Hematopoietic multipotent progenitor cell treated with erythropoietin and hydrocortisone succinate and interleukin-3 and kit ligand, for 6 days (in vitro differentiated cells): ENCODE measurements at places on chromosomes 16 and 17.

DNA sequence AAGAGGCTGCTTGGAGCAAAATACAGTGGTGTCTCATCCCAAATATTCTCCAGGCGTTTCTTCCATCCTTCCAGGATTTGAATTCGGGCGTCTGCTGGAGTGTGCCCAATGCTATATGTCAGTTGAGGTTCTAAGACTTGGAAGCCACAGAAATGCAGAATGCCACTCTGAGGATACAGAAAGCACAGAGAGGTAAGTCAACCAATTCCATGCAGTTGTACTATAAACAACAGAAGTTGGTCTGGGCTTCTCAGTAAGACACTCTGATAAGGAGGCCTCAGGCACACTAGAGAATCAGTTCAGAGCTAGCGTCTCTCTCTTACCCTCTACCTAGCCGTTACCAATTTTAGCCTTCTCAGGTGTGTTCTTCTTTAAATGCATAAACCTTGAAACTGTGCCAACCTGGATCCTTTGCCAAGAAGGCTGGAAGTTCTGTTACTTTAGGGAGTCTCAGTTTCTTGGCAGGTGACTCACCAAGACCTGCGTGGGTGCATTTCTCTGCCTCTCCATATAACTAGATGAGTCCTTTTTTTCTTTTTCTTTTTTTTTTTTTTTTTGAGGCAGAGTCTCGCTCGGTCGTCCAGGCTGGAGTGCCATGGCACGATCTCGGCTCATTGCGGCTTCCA is 15.1 kb downstream of the NQO1 start:
- DNase-seq, result no peak

DNA sequence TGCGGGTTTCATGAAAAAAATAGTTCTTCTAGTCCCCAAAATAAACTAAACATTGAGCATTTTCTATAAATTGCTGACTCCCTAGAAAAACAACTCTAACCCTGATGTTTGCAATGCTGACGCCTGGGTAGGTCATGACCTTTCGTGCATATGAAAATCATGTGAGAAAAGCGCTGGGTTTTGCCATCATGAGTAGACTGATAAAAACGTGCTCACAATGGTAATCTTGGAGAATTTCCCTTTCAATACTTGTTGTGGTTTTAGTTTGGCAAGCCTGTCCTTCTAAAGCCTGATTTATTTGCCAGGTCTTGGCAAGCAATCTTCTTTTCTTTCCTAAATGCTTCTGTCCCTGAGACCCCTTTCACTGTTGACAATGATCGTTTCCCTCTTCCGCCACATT is 4.0 kb upstream of the CLEC10A start:
- DNase-seq, result peak; percentile 36

GRCh38 chr17:39352511-39352910 is 48.9 kb downstream of the FBXL20 start:
- DNase-seq, result peak; percentile 70

DNA sequence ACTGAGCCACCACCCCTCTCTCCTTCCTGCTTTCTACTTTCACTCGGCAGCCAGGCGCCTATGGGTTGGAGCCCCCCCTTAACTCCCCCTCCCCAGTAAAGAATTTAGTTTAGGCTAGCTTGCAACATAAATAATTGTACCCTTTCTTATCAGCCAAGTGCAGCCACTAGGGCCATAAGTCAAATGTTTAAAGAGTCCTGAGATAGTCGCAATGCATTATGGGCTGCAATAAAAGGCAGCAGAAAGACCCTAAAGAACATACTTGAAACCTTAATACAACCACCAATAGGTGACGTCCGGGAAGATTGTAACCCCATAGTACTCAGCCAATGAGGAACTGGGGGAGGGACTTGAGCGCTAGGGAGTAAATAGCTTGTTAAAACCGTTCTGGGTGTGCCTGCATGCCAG is 40.5 kb downstream of the C16orf82 start:
- DNase-seq, result peak; percentile 18

DNA sequence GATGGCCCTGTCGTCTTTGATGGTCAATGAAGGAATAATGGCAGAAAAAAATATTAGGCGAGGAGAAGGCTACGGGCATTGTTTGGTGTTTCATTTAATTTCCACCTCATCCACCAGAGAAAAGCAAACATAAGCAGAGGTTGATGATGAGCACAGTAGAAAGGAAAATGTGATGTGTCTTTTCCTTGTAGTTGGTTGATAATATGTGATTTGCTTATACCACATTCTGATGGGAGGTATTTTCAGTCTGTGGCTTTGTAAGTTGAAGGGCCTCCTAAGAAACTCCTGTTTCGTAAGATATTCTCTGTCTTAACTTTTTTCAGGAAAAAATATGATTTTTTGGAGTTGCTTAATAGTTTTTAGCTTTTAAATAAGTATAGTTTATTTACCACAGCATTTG is 215.7 kb downstream of the PRKCA start:
- DNase-seq, result no peak

DNA sequence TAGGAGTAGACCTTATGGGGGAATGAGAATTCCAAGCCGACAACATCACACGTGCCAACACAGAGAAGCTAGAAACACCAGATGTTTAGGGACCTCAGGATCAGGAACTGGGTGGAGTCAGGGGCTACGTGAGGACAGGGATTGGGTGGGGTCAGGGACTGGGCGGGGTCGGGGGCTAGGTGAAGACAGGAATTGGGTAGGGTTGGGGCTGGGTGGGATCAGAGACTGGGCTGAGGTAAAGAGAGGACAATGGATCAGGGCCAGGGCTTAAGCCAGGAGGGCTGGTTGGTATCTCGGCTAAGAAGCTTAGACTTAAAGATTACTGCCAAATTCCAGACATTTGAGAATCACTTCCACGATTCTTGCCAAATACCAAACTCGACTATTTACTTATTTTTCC is 11.6 kb downstream of the TEKT5 start:
- DNase-seq, result no peak

DNA sequence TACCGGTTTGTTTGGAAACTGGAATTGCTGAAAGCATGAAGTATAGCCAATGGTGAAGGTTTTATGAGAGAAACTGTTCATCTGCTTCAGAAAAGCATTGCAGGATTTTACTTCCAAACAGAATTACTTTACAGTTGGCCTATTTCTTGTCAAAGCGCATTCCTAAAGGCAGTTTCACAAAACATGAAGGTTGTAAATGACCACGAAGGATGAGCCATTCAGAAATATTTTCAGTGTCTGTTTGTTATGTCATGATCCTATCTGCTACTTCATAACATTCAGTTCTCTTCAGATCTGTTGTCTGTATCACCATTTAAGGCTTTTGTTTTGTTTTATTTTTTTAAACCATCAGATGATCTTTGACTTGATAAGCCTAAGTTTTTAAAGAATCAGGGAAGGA is 45.7 kb downstream of the AATF start:
- DNase-seq, result no peak

DNA sequence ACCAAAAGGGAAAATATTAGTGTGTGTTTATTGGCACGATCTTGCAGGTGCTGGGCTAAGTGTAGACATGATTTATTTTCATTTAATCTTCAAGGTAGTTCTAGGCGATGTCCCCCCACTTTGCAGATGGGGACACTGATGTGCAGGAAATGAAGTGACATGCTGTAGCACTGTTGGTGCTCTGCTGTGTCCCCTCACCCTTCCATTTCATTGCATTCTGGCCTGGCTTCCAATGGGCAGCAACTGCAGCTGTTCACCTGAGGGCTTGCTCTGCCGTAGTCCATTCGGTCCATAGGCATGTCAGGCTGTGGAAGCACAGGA is 123.9 kb downstream of the PRKCB start:
- DNase-seq, result no peak

GRCh38 chr16:23535901-23536300 is 21.2 kb downstream of the EARS2 start:
- no peak for DNase-seq

DNA sequence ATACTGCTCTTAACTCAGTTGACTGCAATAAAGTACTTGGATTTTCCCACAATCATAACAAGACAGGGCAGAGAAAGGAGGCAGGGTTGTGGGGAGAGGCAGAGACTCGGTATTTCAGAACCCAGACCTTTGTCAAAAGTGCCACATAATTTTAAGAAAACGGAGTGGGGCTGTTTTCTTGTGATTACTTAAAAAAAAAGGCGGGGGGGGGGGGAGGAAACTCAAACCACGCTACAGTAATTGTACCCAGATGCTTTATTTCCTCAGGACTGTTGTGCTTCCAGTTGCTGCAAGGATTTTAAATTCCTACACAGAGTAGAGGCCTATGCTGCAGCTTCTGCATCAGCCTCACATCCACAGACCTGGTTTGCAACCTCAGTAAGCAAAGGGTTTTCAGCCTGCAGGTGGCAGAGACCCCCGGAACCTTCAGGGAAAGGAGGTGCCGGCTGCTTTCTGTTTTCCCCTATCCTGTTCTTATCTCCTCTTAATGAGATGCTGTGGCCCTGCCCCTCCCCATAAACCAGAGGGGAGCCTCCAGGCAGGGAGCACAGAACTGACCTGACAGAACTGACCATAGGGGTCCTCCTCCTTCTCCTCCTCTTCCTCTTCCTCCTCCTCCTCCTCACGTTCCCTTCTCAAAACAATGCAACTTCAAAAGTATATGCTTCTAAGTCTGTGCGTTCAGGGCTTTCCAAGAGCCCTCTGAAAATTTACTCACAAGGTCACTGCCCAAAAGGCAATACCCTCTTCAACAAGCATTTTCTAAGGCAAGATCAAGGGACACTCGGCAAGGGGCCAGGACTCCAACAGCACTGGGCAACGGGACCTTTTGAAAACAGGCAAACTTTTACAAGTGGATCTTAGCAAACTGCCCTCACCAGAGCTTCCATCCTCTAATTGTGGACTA is 7.5 kb downstream of the AXIN2 start:
- no peak for DNase-seq

GRCh38 chr17:10126616-10127501 is 71.5 kb downstream of the GAS7 start:
- DNase-seq, result no peak

DNA sequence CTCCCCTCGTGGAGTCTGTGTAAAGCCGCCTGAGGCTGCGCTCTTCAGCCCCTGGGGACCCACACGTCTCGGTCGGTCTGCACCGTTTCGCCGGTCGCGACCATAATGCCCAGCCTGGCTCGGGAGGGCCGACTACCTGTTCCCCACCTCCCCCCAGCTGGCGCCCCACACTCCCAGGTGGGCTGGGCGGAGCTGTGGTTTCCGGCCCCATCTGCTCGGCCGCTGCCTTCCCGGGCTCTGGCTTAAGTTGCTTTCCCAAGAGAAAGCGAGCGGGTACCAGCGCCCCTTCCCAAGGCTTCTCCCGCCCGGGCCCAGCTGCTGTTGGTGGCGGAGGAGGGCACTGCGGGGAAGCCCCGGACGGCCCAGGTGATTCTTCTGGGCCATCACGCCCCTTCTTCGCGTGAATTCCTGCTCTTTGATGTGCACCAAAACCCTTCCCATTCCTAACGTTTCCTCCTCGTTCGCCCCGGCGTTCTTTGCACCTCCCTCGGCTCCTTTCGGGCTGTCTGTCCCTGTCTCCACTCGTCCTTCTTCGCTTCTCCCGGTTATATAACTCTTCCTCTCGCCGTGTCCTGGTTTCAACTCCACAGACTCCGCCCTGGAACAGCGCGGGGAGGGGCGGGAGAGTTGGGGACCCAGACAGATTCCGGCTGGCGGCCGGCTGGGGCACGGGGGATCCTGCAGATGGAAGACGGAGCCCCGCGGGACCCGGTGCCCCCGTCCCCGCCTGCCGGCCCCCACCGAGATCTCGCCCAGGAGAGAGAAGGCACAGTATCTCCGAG is 2.0 kb downstream of the KDM6B start:
- no peak for DNase-seq
